ENCODE measurements at places on chromosomes 12 and 14.

DNA sequence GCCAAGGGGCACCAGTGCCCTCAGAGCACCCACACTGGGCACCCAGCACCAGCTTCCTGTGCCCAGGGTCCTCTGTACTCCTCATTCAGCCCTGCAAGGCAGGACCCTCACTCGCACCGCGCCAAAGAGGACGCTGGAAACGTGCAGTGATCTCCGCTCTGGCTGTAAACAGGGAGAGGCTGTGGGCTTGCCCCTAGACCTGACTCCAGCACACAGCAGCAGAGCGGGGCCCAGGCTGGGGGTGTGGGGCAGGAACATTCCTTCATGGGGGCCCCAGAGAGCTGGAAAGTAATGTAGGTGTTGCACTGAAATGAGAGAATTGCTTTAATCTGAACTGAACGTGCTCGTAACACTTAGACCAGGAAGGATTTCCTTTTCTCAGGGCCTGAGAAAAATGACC is 5.0 kb upstream of the BRF1 start:
- no peak for DNase-seq

GRCh38 chr14:98290596-98290995 is 981.4 kb downstream of the BCL11B start:
- no peak for DNase-seq

DNA sequence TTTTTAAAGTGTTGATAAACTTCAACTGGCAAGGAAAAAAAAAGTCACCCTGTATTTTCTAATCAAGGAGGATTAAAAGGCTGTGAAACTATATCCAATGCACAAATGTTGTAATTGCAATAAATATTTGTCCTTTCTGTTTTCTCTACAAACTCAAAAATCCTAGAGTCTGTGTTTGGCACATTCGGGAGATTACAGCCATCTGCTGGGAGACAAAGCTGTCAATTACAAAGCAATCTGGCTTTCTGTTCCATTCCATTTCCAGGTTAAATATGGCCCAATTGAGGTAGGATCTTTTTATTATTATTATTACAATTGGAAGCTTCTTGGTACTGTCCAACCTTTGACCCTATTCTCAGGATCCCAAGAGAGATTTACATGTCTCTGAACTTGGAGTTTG is 295.9 kb downstream of the DIO2 start:
- DNase-seq = no peak

DNA sequence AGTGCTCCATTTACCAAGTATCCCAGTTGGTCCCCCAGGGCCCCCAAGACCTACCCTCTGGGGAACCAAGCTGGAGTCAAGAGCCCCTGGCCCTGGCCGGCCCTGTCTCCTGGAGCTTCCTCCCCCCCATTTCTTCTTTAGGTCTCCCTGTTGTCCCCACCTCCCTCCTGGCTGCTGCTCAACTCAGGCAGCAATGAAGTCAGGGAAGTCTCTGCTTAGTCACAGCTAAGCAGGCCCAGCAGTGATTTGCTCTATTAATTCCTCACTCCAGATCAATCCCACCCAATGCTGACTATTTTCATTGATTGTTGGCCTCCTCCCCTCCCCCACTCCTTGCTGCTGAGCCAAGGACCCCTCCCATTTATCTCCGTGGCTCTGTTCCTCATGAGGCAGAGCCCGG is 28.3 kb downstream of the VSX2 start:
- DNase-seq = no peak

DNA sequence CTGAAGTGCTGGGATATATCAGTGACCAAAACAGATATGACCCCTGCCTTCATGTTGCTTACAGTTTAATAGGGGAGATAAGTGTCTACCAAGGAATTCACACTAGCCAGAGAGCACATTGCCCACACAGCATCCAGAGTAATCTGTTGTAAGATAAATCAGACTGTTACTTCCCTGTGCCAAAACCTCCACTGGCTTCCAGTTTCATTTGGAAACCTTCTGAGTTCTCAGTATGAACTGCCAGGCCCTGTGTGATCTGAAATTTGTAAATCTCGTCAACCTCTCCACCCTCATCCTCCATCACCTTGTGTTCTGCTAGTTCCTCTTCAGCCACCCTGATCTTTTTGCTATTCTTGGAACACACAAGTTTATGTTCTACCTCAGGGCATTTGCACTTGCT is 154.7 kb downstream of the ETV6 start:
- no peak for DNase-seq

Measured in neuronal stem cell (in vitro differentiated cells).